ENCODE measurements at places on chromosomes 3 and 15.

GRCh38 chr3:42780892-42781700 lies 8.0 kb upstream of the CCDC13 start:
- DNase-seq = peak; percentile 68

- no peak for DNase-seq
Observed at GRCh38 chr3:149495581-149496125, 21.2 kb downstream of the TM4SF4 start.

- no peak for DNase-seq
Observed at GRCh38 chr3:66622756-66623457, 122.1 kb upstream of the LRIG1 start.

GRCh38 chr3:135014566-135014965 lies 219.5 kb downstream of the EPHB1 start:
- DNase-seq = no peak

- no peak for DNase-seq
Observed at GRCh38 chr3:174430986-174431385, 428.1 kb upstream of the NAALADL2 start.

DNA sequence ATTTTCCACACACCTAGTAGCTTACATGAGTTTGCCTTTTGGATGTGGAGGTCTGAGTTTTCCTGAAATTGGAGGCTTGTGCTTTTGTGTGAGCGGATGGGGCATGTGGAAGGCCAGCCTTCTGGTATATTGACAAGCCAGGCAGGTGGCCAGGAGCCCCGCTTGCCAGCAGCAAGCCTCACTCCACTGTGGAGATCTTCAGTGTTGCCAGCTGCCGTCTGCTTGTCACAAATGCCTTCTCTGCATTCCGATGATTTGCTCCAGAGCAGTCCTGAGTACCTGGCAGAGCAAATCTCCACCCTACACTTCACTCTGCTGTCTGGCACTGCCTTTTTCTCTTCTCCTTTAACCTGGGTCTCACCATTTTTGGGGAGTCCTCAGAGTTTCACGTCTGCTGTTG lies 29.1 kb upstream of the CHST2 start:
- no peak for DNase-seq

Measured in iPS-NIHi11 (cell line).